ENCODE measurements at places on chromosomes 13 and 19.

DNA sequence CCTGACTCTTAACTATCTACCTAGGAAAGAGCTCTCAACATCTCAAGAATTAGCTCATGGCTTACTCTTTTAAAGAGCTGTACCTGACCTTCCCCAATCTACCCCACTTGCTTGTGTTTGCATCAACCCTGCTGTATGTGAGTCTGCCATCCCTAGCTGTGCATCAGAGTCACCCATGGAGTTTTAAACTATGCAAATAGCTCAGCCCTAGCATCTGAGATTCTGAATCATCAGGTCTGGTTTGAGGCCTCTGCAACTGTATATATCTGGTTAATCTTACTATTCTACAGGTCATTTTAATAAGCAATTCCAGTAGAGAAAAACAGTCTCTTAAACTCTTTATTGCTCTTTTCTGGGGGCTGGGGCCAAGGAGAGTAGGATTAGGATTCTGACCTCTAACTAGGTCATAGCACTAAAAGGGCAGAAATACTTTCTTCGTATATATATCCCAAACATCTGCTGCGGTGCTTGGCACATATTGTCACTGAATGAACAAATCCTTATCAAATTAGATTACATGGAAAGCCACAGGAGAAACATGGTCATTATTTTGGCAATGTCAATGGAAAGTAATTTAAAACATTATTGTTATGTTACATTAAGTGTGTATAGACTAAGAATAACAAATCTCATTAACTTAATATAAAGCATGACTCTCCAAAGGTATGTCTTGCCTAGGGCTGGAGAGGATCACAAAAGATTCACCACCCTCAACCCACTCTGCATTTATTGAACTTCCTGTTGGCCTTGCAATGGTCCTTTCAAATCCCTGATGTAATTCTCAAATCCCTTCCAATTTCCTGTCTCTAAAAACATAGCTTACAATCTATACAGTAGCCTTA is 232.2 kb downstream of the DACH1 start:
- no peak for DNase-seq

DNA sequence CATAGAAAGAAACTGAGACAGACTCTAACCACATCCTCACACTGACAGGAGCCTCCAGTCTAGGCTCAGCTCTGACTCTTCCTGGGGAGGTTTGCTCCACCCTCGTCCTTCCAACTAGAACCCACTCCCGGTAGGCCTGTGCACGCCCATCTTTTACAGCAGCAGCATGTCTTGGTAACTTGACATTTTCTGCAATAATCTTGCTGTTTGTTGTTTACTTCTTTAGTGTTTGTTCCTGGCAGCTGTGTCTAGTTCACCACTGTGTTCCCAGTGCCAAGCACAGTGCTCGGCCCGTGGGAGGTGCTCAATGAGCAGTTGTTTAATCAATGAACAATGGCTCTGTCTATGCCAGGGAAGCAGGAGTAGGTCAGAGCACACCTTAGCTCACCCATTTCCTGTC is 23.1 kb upstream of the ZNF729 start:
- no peak for DNase-seq

- no peak for DNase-seq
Observed at GRCh38 chr13:111950697-111951096, 116.3 kb upstream of the SOX1 start.

DNA sequence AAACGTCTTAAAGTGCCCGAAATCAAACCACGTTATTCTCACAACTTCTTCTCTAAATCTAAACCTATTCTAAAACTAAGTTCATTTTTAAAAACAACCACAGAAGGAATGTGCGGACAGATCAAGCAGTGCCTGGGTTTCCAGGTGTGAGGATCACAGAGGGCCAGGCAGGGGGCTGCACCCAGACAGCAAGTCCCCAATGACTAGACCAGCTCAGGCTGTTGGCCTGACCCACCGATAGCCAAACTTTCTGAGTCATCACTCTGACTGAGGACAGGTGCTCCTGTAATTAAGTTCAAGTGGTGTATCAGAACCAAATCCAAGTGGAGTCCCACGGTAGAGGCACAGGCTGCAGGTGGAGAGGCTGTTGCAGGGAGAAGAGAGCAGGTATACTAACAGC is 37.6 kb upstream of the EPHX3 start:
- no peak for DNase-seq

DNA sequence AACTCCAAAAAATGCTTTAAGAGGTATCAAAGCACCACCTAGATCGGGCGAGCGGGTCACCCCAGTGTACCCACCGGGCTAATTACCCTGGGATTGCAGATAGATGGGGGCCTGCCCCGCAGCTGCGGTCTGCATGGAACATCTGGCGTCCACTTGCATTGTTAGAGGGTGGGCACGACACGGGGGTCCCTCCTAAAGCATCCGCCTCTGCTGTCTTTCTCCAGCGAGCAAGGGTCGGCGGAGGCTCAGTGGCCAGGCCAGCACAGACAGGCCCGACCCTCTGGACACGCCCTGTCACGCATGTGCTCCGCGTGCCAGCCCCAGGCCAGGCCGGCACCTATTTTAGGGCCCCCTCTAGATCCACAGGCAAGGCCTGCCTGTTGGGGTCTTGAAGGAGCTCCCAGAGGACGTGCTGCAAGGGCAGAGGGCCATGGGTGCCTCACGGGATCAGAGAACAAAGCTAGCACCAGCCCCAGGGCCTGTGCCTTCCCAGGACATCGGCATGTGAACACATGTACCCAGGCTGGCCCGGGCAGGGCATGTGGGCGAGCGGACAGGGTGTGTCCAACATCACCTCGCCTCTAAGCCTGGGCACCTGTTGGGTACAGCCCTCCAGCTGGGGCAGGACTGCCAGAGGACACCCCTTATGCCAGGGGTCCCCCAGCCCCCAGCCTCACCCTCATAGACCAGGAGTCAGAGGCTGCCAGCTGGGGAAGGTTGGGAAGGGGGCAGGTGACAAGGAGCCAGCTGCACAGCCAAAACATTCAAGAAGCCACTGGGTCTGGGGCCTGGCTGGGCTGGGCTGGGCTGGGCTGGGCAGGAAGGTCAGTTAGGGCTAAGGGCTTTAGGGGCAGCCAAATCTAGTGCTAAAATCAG is 35.6 kb upstream of the NANOS3 start:
- DNase-seq: no peak

DNA sequence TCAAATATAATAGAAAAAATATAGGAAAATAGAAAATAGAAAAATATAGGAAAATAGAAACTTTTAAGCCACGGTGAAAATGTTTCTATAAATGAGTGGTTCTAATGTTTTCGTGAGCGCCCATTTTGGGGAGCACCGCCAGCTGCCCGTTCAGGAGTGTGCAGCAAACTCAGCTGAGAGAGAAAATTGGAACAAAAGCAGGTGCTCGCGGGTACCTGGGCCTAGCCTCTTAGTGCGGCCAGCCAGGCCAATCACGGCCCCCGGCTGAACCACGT is 204 bp upstream of the PDX1 start:
- DNase-seq: no peak

- DNase-seq: no peak
Observed at GRCh38 chr13:47139519-47139918, 242.7 kb upstream of the HTR2A start.

DNA sequence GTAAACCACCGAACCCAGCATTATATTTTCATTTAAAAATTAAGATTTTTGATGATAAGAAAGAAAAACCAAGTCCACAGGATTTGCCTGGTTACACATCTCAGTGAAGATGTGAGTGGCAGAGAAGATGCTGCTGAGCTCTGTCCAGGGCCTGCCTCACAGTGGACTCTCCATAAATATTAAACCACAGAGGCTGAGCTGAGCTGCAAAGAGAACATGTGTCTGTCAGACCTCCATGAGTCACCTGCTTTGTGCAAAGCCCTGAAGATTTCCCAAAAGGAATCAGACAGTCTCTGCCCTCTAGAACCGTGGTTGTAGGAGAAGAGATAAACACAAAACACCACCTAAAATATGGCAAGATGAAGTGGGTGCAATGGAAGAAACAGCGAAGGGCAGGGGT is 127.2 kb upstream of the TSC22D1 start:
- peak; percentile 52 for DNase-seq

DNA sequence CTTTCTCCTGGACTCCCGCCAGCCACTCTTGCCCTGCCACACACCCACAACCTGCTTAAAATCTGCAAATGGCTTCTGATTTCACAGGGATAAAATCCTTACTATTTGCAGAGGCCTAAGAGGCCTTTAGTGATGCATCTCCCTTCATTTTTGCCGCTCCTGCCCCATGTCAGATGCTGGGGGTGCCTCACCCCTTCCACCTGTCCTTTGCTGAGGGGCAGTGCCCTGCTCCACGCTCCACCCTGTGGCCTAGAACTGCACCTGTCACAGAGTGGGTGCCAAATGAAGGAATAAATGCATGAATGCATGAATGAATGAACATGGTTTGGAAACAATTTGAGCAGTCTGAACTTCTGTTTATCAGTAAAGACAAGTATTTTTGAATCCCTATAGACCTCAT is 34.1 kb upstream of the UQCRFS1 start:
- DNase-seq: no peak

GRCh38 chr19:39444598-39445195 is 685 bp upstream of the SUPT5H start:
- no peak for DNase-seq

DNA sequence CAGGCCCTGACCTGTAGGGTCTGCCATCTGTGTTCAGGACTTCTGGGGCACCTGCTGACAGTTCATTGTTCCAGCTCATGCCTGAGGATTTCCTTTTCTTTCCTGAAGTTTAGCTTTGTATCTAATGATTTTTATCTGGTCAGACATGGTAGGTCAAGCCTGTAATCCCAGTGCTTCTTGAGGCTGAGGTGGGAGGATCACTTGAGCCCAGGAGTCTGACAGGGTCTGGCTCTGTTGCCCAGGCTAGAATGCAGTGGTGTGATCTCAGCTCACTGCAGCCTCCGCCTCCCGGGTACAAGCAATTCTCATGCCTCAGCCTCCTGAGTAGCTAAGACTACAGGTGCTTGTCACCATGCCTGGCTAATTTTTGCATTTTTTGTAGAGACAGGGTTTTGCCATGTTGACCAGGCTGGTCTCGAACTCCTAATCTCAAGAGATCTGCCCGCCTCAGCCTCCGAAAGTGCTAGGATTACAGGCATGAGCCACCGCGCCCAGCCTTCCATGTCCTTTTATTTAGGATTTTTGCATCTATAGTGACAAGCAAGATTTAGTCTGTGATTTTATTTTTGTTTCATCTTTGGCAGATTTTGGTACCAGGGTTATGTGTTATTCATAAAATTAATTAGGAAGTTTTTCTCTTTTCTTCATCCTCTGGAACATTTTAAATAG is 33.2 kb downstream of the CHST8 start:
- DNase-seq: no peak

DNA sequence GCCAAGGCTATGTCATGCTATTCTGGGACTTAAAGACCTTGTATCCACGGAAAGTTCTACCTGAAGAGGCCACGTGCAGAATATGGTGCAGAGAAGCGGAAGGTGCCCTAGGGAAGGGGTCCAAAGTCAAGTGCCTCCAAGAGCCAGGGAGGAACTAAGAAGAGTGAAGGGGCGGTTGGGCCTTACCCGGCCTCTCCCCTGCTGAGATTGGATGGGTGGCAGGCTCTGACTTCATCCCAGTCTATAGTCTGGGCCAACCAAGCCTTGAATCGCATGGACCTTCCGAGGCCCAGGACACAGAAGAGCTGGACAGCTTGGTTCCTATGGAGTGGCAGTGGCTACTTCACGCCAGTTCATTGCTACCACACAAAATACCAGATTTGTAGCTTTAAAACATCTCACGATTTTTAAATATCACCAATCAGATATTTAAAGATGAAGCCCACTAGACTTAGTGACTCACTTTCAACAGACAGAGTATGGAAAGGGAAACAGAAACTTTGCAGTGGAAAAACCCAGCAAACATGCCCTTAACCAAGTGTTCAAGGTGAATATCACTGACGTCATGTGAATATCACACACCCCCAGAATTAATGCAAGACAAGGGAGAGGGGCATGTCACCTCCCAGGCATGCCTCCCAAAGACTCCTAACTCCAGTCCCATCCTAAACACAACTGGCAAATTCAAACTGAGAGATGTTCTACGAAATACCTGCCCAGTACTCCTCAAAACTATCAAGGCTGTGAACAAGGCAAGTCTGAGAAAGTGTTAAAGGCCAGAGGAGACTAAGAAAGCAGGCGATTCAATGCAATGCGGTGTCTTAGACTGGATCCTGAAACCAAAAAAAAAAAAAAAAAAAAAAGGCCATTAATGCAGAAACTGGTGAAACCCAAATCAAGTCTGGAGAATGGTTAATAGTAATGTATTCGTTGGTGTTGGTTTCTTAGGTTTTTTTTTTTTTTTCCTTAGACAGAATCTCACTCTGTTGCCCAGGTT is 10.2 kb downstream of the C19orf12 start:
- DNase-seq: no peak

- DNase-seq: peak; percentile 4
Observed at GRCh38 chr13:45120967-45121831, 889 bp downstream of the GTF2F2 start.

DNA sequence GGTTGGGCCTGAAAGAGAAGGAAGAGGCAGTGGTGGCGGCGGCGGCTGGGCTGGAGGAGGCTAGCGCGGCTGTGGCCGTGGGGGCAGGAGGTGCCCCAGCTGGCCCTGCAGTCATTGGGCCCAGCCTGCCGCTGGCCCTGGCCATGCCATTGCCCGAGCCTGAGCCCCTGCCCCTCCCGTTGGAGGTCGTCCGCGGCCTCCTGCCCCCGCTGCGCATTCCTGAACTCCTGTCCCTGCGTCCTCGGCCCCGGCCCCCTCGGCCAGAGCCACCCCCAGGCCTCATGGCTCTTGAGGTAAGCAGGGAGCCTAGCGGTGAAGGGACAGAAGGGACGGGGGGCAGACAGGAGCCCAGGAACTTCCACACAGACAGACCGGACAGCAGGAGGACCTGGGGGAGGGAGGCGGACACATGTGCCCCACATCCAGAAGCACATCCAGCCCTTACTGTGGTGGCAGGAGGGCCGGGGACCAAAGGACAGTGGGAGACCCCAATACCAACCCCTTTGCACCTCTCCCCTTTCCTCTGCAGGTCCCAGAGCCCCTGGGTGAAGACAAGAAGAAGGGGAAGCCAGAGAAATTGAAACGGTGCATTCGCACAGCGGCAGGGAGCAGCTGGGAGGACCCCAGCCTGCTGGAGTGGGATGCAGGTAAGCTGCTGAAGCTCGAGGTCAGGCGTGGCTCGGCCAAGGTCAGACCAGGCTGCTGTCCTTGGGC is 5.0 kb downstream of the RBM42 start:
- no peak for DNase-seq

DNA sequence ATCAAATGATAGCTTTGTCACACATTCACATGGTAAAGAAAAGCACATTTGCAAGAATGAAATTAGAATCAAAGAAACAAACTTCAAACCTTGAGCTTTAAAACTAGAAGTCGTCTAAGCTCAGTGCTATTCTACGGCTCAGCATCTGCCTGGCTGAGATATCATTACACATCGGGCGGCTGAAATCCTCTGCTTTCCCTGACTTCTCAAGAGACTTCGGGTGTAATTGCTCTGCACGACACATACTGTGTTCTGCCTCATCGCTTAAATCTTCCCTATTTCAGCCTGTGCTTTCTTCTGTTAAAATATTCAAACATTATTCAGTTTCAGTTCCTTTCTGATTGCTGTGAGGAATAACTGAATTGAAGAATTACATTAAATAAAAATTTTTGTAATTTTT is 265.3 kb downstream of the NALCN start:
- DNase-seq: no peak

Data from kidney glomerular epithelial cell (primary cell).